ENCODE measurements at places on chromosomes 7 and 10. TPM values are rescaled to one million over a fixed set of nuclear protein-coding genes. Genes with fewer than 3 reads are reported as not detected.

GRCh38 chr10:34722404-34722803, 92.7 kb downstream of the PARD3 start:
- DNase-seq = no peak

DNA sequence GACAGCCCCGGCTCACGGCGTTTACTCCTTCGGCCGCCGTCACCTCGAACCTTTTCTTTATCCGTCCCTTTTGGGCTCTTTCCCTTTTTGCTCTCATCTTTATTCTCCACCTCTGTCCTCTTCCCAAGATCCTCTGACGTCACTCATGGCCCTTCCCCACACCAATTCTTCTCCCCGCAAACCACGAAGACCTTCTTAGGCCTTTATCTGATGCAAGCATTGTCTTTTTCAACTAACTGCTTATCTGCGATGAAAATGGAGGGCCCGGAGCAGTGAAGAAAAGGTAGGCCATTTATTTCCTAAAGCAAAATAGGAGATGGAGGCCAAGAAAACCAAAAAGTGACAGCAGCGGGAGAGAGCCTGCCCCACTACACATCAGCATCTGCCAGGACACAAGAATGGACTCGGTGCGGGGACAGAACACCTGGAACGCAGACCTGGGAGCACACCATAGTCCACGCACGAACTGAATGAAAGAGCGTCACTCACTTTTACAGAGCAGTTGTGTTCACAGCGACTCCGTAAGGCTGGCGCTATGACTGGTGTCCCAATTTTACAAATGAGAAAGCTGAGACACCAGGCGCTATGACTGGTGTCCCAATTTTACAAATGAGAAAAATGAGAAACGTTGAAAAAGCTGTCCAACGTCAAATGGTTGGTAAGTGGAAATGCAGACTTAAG, 45.3 kb downstream of the ZNF777 start:
- DNase-seq = peak; percentile 3

- no peak for DNase-seq
Measured at GRCh38 chr7:93538061-93538460, 36.5 kb downstream of the CALCR start.

DNA sequence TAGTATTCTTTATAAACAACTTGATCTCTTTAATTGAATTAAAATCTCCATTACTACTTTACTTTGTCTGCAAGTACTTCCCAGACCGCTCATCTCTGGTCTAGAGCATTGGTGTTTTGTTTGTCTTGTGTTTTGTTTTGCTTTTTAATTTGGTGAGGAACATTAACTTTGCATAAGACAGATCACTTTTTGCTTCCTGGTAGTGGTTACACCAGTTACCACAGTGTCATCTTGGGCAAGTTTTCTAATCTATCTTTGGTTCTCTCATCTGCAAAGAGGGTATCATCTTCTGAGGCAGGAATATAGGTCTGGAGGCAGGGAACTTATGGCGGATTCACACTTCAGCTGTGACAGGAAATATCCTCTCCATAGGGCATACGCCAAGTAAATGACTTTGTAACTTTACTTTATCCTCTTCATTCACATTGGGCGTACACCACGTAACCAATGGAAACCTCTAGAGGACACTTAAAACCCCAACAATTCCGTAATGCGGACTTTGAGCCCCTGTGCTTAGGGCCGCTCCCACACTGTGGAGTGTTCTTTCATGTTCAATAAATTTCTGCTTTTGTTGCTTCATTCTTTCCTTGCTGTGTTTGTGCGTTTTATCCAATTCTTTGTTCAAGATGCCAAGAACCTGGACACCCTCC, 83.2 kb upstream of the JAZF1 start:
- DNase-seq = no peak

DNA sequence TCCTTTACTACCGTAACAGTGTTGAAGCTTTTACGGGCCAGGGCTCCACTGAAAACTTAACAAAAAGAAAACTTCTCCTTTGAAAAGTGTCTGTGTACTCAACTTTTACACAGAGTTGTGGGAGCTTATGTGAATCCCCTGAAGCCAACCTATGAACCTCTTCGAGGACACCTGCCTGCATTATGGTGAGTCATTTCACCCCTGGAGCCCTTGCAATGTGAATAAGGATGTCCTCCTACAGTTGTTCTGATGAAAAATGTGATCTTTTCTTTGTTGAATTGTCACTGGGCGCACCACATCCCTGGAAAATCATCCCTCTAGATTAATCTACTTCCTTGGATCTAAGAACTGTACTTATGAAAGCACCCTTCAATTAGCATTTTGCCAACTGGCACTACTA, 93.2 kb downstream of the SORCS1 start:
- no peak for DNase-seq

GRCh38 chr7:32539919-32540531, 44.7 kb downstream of the AVL9 start:
- no peak for DNase-seq

GRCh38 chr7:31811650-31812461, 124.8 kb downstream of the PPP1R17 start:
- no peak for DNase-seq

DNA sequence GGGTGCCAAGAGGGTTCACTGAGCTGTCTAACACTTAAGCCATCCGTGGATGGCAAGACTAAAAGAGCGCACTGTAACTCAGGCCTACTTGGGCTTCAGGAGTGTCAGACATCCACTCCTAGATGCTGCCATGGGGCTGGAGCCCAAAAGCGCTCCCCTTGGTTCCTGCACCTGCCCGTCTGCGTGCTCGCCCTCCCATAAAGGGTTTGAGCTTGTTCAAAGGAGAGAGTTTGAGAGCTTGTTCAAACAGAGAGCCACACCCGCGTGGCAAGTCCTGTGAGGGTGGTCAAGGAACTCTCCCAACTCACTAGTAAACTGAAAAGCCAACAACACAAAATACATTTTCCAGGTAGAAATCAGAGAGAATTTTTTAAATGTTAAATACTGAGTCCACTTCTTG, 256.7 kb downstream of the SEMA3A start:
- no peak for DNase-seq

DNA sequence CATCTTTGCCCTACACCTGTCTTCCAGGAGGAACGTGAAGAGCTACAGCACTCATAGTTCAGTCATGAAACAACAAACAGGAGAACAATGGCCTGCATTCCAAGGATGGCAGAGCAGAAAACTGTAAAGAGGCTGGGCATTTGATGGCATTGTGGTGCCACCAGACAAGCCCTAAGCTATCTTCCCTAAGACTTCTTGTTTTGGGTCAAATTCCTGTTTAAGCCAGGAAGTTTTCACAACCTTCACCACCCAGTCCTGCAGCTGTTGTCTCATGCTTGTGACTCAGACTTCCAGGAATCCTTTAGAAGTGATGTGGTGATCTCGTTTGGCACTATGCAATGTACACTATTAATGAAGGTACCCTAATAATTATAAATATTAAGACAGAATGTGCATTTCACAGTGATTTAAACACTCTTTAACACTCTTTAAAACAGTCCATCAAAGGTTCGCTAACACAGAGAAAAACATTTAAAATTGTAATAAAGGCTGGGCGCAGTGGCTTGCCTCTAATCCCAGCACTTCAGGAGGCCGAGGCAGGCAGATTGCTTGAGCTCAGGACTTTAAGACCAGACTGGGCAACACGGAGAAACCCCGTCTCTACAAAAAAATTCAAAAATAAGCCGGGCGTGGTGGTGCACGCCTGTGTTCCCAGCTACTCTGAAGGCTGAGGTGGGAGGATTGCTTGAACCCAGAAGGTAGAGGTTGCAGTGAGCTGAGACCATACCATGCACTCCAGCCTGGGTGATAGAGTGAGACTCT, 2.7 kb upstream of the HERPUD2 start:
- DNase-seq = no peak

DNA sequence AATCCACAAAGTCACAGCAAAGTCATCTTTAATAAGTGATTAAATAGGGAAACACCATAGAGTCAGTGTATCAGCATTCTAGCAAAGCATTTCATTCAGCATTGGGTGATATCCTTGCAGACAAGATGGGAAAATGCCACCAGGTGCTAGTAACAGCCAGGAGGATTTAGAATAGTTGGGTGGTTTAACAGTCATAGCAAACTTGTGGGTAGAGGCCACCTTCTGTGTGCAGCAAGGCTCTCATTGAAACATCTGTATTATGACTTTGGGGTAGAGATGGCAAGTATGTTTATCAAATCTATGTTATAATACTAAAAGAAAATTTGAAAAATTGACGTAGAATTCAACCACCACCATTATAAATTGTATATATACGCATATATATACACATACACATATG, 26.4 kb upstream of the ADO start:
- no peak for DNase-seq

DNA sequence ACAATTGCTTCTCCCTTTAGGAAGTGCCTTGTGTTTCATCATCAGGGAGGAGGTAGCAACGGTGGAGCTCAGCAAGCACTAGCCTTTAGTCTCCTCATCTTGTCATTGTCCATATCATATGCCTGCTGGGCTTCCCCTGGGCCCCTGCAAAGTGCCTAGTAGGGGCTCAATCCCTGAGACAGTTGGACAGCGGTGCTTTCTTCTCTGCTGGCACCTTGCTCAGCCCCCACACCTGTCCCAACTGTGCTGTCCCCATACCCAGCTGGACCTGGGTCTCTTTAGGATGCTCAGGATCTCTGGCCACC, 5.5 kb downstream of the SMARCD3 start:
- no peak for DNase-seq

DNA sequence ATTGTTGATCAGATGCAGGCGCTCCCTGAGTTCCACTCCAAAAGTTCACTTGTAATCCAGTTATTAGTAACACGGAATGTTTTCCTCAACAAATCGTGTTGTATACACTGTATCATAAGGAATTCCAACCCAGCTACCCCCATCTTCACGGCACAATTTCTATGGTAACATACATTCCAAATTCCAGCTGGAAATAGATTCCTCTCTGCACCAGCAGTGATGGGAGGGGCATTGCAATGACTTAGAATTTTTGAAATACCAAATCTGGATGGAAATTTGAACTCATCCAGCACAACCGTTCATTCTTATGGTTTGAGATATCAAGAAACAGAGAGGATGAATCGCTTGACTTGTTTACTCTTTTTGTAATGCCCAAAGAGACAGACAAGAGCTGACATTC, 38.9 kb upstream of the RHEB start:
- no peak for DNase-seq

DNA sequence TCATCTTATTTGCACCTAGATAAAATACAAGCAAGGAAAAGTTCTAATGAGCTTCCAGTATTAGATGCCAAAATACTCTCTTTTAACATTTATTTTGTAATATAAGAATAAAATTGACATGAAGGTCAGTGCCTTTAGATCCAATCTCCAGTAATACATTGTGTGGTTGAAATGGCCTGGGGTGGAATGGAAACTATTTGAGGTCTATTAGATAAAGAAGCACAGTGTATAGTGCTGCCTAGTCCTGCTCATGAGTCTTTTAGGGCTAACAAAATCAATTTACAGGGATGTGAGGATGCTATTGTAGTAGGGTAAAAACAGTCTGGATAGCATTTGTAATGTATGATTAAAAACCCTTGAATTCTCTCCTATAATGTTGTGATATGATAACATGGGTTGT, 84.5 kb upstream of the ETV1 start:
- no peak for DNase-seq

GRCh38 chr7:94781236-94781635, 125.3 kb upstream of the SGCE start:
- DNase-seq = no peak

DNA sequence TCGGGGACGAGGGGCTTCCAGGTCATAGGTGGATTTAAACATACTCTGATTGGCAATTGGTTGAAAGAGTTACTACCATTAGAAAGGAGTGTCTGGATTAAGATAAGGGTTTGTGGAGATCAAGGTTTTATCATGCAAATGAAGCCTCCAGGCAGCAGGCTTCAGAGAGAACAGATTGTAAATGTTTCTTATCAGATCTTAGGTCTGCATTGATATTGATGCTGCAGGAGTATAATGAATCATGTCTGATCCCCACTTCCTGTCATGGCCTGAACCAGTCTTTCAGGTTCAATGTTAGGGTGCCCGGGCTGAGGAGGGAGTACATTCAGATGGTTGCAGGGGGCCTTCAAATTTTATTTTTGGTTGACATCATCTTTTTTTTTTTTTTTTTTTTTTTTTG, 51.4 kb downstream of the SH3PXD2A start:
- peak; percentile 40 for DNase-seq

- DNase-seq = no peak
Measured at GRCh38 chr7:33535989-33536388, 369.4 kb upstream of the BMPER start.

DNA sequence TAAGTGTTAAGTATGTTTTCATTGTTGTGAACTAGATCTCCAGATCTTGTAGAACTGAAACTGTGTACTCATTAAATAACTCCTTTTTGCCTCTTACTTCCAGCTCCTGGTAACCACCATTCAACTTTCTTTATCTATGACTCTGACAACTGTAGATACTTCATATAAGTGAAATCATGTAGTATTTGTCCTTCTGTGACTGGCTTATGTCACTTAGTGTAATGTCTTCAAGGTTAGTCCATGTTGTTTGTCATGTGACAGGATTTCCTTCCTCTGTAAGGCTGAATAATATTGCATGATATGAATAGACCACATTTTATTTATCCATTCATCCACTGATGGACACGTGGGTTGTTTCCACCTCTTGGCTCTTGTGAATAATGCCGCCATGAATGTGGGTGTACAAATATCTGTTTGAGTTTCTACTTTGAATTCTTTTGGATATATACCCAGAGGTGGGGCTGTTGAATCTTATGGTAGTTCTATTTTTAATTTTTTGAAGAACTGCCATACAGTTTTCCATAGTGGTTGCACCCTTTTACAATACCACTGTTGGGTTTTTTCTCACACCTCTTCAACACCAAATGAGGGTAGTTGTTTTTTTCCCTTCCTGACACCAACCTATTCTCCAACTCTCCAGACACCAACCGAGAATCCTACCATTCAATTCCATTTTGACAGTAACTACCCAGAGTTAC, 10.7 kb upstream of the FMC1 start:
- DNase-seq = no peak

Gene COL26A1
- not detected for total RNA-seq

Gene SPDYE6
- not detected for total RNA-seq

Gene CDHR1
- 0.25 TPM for total RNA-seq

Gene GRID1
- total RNA-seq = not detected

Gene LRRD1
- 0.44 TPM for total RNA-seq

Gene RELN
- not detected for total RNA-seq

Gene FXYD4
- not detected for total RNA-seq

Gene WDR86
- total RNA-seq = 4.8 TPM

Gene DLX6
- total RNA-seq = not detected

Gene NUTM2A
- 0.86 TPM for total RNA-seq
